ENCODE measurements at places on chromosomes 4 and X.

DNA sequence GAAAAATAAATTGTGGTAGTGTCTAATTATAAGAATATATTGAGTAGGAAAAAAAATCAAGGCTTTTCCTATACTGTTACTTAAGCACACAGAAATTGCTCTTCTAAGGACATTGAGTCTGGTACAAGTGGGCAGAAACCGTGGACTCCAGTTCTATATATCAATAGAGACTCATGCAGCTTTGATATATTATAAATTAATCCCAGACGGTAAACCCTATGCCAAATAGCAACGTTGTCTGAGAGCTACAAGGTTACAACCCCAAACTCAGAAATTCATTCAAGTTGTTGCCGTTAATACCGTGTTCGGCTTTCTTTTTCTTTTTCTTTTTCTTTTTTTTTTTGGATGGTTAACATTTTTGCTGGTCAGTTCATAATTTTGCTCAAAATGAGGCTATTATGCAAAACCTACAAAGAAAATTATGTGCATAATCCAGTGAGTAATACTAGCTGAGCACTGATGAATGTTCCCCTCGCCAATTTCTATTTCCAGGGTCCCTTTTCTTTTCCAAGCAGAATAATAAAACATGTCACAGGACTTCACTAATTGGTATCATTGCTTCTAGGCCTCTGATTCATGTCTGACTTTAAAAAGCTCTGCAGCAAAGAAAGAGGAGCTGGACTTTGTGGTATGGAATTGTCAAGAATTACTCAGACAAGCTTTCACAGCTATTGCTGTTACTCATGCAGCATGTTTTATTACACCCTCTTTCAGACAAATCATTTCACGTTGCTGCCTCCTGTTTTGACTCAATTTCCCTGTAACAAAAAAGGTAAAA, 737.7 kb downstream of the NLGN4X start:
- H3K4me1 ChIP-seq, result no peaks in the 10 kb centered on the region
- H3K27ac ChIP-seq, result no peak overlapping the region
- no peaks in the 10 kb centered on the region for H3K36me3 ChIP-seq
- no peak overlapping the region for H3K4me3 ChIP-seq
- no peaks in the 10 kb centered on the region for H3K27me3 ChIP-seq

DNA sequence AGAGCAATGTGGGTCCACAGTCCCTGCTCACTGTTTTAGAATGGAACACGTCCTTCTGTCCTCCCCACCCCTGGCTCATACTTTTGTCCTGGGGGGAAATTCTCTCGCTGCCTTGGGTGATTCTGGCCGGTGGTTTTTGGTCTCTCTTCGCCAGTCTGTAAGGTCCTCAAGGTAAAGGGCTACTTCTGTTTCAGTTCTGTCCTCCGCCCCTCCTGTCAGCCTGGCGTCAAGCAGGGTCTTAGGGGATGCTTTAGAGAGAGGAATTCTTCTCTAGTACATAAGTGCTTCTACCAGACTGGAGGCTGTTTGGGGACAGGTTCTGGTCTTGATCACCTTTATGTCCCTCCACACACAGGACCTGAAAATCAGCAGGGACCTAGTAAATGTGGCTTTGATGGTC, 617 bp upstream of the MRFAP1L1 start:
- H3K4me3 ChIP-seq, result peak overlapping the region; percentile 97
- peaks cover 10% of the 10 kb centered on the region for H3K36me3 ChIP-seq
- H3K27me3 ChIP-seq, result peaks cover 3% of the 10 kb centered on the region
- no peak for DNase-seq
- peaks cover 47% of the 10 kb centered on the region for H3K4me1 ChIP-seq
- H3K27ac ChIP-seq, result peak overlapping the region; percentile 94

DNA sequence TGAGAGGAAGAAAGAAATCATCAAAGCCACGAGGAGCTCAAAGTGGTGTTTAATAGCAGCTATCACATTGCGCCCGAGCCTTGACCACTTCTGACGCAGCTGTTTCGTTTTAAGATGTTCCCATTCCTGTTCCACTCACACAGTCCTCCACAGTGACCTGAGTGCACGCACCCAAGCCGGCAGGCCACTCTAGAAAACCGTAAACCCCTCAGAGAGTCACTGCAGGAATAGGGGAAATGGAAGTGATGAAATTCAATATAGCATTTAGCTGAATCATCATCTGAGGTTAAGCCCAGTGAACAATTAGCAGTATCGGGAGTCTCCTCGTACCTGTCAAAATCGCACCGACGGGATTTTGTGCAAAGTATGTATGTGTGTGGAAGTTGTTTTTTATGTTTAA, 17.9 kb upstream of the HAND2 start:
- DNase-seq, result no peak
- H3K36me3 ChIP-seq, result no peaks in the 10 kb centered on the region

- no peaks in the 10 kb centered on the region for H3K27me3 ChIP-seq
- H3K4me3 ChIP-seq, result no peak overlapping the region
- no peak overlapping the region for H3K27ac ChIP-seq
- no peaks in the 10 kb centered on the region for H3K4me1 ChIP-seq
- no peak for DNase-seq
- H3K36me3 ChIP-seq, result peaks cover 2% of the 10 kb centered on the region
Measured at GRCh38 chrX:149527705-149528104, 13.1 kb upstream of the EOLA1 start.

GRCh38 chrX:18465051-18465450, 39.6 kb downstream of the CDKL5 start:
- H3K4me3 ChIP-seq, result no peak overlapping the region
- H3K27me3 ChIP-seq, result no peaks in the 10 kb centered on the region
- peaks cover 1% of the 10 kb centered on the region for H3K36me3 ChIP-seq
- no peak for DNase-seq
- H3K4me1 ChIP-seq, result peaks cover 8% of the 10 kb centered on the region

All from chondrocyte (in vitro differentiated cells).